ENCODE measurements at places on chromosomes 3 and 15. TPM values are rescaled to one million over a fixed set of nuclear protein-coding genes. Genes with fewer than 3 reads are reported as not detected.

- no peak for DNase-seq
These were observed 8.4 kb upstream of the BCL2L10 start for GRCh38 chr15:52121006-52121405.

The C3orf49 gene
- total RNA-seq: not detected

The C3orf22 gene
- not detected for total RNA-seq

The GRAMD2A gene
- 0.29 TPM for total RNA-seq

- no peak for DNase-seq
These were observed 11.2 kb downstream of the RTP3 start for GRCh38 chr3:46508850-46509591.

DNA sequence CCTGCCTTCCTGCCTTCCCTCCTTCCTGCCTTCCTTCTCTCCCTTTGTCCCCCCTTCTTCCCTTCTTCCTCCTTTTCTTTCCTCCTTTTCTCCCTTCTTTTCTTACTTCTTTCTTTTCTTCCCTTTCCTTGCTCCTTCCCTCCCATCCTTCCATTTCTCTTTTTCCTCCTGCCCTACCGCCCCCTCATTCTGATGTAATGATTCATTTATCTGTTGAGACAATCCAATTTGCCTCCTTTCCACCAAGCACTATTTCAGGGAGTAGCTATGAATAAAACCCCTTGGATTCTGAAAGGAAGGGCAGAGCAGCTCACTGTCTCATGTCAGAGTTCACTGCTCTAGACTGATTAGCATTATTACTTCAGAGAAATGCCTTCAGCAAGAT lies 462.6 kb downstream of the PDCD6IP start:
- DNase-seq: no peak

The MITF gene
- total RNA-seq: not detected

DNA sequence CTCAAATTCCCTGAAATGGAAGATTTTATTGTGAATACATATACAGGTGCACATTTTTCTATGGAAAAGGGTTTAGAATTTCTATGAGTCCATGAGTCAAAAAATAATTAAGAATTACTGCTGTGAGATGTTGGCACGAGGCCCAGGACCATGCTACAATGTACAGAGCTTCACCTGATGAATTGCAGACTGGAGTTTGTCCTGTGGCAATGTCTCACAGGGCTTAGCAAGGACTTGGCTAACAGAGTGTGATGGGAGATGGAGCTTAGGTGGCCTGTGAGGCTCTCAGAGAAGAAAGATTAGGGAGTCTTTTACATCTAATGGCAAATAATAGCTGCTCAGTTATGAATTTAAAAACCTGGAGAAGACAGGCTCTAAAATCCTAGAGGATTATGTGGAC lies 219.5 kb upstream of the CBLB start:
- DNase-seq: no peak

The SLCO2A1 gene
- not detected for total RNA-seq

- DNase-seq: no peak
These were observed 1.2 kb upstream of the UBP1 start for GRCh38 chr3:33441225-33441976.

DNA sequence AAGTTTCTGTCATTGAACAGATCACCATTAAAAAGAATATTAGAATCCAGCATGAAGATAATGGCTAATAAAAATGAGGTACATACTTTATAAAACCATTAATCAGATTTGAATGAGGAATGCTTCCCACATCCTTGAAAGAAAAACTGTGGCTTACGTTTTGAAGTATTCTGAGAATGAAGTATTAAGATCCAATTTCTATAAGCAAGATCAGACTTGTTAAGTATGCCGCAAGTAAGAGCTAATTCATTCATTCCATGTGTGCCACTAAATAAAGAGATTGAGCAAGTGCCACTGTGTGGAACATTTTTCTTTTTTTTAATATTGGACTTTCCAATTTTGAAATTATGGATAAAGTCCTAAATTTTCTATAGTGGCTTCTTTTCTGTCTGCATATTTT lies 30.6 kb downstream of the NMD3 start:
- no peak for DNase-seq

- no peak for DNase-seq
These were observed 193.8 kb upstream of the TMCO5A start for GRCh38 chr15:37740623-37741141.

The TMEM158 gene
- 2.0 TPM for total RNA-seq

DNA sequence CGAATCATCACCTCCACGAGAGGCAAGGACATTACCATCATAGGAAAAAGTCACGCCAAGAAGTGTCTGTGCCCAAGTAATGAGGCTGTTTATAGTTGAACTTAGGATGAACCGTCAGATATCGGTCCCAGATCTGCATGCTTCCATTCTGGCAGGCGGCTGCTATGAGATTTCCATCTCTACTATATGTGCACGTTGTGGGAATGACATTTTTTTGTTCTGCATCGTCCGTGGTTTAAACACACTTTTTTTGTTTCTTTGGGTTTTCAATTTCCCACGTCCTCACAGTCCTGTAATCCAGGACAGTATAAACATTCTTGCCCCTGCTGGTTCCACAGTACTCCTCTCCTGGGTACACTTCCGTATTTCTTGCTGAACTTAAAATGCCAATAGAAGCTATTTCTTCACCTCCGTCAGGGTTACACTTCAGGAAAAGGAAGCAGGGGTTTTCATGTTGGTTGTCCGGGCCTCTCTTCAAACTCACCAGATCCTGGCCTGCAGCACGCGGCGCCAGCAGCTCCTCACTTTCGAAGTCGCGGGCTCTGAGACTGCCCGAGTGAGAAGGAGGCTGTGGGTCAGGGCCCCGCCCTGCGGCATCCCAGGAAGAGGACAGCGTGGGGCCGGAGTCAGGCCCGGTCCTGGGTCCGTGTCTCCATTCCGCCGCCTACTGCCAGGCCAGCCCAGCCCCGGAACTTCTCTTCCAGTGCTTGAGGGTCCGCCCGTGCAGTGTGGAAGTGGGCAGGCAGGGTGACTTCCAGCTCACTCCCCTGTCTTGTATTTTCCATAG lies 9.8 kb upstream of the TM4SF4 start:
- no peak for DNase-seq

DNA sequence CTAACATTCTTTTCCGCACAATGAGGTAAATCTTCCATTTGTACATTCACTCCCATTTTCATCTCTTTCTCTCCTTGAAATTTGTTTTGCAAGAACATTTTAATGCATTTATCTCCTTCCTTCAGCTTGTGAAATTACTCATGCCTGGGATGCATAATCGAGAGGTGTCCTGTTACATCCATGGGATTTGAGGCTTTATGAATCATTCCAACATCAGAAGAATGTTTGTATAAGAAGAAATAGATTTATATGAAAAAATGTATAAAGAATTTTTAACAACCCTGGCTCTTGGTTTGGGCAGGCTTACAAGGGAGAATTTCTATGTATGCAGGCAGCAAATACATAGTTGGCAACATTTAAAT lies 93.2 kb upstream of the MBNL1 start:
- no peak for DNase-seq

DNA sequence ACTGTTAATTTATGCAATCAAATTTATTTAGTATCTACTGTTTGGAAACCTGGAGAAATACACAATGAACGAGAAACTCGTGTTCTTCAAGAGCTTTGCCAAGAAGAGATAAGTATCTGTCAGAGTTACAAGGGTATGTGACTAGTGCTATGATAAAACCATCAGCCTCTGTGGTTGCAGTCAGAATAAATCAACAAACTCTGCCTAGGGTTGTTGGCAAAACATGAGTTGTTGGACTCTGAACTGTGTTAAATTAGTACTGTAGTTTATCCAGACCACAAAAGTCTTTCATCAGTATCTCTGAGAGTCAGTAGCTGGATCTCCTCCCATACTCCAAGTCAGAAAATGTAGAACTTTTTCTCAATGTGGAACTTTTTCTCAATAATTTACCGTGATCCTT lies 918.4 kb downstream of the NAALADL2 start:
- DNase-seq: peak; percentile 30

DNA sequence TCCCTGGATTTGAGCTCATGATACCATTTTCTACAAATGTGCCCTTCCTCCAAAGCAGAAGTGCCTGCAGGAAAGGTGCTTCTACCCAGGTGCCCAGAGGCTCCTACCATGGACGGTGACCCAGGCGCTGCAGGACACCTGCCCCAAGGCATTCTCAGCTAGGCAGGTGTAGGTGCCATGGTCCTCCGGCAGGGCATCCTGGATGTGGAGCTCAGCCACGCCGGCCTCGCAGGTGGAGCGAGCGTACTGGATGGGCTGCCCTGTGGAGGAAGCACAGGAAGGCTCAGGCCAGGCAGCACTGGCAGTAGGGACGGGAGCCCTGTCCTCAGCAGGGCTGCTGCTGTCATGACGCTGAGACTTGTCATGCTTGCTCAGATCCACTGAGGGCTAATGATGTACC lies 137.2 kb upstream of the HACD2 start:
- no peak for DNase-seq

GRCh38 chr15:67225336-67225735 lies 29.1 kb downstream of the AAGAB start:
- no peak for DNase-seq

DNA sequence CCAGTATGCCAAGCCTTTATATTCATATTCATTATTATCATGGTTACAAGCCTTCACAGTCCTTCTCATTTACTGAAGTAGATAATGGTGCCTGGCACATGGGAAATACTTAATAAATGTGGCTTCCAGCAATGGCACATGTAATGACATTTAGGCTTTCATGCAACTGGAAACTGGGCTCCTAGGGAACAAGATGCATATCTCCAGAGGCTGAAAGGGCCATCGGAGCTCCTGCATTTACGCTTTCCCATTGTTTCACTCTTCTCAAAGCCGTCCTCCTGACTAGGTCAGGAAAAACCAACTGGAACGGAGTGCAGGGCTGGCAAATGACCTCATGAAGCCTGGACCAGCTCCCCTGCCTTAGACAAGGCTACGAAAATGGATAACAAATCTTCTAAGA lies 474.9 kb downstream of the MAGI1 start:
- DNase-seq: no peak

DNA sequence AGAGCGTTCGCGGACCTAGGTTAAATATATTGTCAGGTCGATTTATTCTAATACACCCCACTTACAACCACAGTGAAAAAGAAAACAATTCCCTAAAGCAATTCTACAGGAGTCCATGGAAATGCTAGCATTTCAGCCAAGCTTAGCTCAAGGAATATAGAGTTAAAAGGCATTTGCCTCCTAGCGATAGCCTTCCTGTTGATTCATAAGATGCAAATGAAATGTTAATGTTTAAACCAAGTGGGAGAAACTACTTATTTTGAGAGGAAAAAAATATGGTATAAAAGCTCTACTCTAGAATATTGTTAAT lies 1.7 kb upstream of the ALCAM start:
- DNase-seq: no peak

The GPR160 gene
- total RNA-seq: 32.1 TPM

The ITIH3 gene
- total RNA-seq: not detected

The UBE2E1 gene
- 51.3 TPM for total RNA-seq

DNA sequence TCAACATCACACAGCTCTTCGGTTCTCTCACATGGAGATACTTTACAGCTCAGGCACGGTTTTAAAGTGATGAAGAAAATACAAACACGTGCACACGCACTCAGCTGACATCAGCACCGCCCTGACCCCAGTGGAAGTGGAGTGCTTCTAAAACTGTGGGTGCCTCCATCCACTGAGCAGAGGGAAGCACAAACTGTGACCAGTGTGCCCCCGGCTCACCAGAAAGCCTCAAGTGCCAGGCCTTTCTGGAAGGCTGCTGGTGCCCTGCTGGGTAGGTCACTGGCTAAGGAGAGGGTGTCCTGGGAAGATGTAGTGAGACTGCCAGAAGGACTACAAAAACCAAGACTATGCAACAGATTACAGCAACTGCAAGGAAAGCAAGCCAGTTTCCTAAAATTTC lies 78.5 kb downstream of the OCA2 start:
- DNase-seq: no peak

DNA sequence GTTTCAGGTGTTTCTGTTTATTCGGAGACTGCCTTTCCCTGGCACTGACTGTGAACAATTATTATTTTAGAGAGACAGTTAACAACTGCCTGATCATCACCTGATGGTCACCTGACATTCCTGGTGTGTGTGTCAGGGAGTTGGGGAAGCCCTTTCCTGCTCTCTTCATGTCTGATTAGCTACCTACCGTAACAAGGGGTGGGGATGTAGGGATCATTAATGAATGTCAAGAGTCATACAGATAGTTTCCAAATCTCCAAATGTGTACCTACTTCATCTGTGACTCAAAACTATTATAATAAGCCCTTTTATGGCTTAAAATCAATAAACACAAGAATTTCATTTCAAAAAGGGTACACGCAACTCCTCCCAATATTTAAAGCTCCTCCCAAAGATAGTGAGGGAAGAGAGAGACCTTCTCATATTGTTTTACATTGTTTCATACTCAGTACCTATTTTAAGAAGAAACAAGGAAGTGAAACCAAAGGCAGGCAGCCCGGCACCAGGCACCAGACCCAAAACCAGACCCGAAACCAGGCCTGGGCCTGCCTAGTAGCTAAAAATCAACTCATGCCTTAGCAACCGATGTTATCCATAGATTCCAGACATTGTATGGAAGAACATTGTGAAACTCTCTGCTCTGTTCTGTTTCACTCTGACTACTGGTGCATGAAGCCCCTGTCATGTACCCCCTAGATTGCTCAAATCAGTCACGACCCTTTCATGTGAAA lies 844.9 kb upstream of the ALCAM start:
- DNase-seq: no peak

The ST8SIA2 gene
- total RNA-seq: not detected

- DNase-seq: no peak
These were observed 57.3 kb upstream of the SLC24A5 start for GRCh38 chr15:48063411-48063985.

The GABRB3 gene
- total RNA-seq: not detected

GRCh38 chr15:41480396-41481140 lies 13.1 kb upstream of the ITPKA start:
- DNase-seq: no peak

The ZNF639 gene
- 39.4 TPM for total RNA-seq

GRCh38 chr3:196789885-196790359 lies 50.3 kb downstream of the PAK2 start:
- DNase-seq: peak; percentile 46

DNA sequence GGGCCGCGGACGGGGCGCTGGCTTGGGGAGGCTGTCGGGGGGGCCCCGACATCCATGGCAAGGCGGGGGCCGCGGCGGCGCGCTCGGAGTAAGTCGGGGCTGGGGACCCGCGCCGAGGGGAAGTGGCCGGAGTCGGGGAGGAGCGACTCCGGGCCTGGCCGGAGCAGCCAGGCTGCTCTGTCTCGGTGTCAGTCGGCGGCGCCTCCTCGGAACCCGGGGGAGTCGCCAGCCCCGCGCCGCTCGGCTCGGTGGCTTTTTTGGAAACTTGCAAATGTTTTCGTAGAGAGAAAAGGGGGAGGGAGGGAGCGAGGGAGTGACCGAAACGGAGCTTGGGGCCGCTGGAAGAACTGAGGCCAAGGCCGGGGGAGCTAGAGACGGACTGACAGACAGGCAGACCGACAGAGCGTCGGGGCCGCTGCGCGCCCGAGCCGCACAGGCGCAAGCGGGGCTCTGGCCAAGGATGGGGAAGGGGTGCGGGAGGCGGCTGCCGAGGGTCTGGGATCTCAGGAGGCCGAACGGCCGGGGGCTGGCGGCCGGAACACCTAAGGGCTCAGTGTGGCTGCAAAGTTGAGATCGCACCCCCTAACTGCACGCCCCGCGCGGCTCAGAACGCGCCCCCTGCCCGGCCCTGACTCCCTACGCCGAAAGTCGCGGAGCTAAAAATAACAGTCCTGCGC lies 5.0 kb downstream of the PTH1R start:
- DNase-seq: no peak
